CD4-positive, alpha-beta T cell treated with Interleukin-21 for 1 hour (primary cell): ENCODE measurements at places on chromosomes 3 and 15.

DNA sequence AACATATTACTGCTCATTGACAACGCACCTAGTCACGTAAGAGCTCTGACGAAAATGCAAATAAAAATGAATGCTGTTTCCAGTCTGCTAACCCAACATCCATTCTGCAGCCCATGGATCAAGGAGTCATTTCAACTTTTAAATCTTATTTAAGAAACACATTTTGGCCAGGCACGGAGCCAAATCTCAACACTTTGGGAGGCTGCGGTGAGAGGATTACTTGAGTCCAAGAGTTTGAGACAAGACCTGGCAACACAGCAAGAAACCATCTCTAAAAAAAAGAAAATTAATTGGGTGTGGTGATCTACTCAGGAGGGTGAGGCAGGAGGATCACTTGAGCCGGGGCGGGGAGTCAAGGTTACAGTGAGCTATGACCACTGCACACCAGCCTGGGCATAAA, 22.4 kb upstream of the TM4SF19 start:
- DNase-seq = no peak

GRCh38 chr3:25537516-25537915, 109.5 kb downstream of the RARB start:
- no peak for DNase-seq

GRCh38 chr15:65328506-65329287, 24.2 kb downstream of the RNU5B-1 start:
- DNase-seq = no peak

- no peak for DNase-seq
These were observed 292.4 kb upstream of the LRRFIP2 start for GRCh38 chr3:37466660-37467359.

DNA sequence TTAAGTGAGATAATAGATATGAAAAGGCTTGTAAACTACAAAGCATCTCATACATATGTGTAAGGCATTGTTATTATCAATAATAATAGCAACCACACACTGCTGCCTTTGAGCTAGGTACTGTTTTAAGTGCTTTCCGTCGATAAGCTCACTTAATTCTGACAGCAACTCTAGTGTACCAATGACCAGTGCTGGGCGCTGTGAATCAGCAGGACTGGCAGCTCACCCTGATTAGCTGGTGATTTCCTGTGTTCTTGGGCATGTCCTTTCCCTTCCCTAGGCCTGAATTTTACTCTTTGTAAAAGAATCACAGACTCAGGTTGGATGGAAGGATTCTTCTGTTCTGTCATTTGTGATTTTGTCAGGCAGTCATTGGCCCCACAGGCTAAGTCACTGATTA, 215.6 kb downstream of the LPP start:
- DNase-seq = no peak

- no peak for DNase-seq
These were observed 20.1 kb upstream of the GOLGA6L2 start for GRCh38 chr15:23467110-23467600.

DNA sequence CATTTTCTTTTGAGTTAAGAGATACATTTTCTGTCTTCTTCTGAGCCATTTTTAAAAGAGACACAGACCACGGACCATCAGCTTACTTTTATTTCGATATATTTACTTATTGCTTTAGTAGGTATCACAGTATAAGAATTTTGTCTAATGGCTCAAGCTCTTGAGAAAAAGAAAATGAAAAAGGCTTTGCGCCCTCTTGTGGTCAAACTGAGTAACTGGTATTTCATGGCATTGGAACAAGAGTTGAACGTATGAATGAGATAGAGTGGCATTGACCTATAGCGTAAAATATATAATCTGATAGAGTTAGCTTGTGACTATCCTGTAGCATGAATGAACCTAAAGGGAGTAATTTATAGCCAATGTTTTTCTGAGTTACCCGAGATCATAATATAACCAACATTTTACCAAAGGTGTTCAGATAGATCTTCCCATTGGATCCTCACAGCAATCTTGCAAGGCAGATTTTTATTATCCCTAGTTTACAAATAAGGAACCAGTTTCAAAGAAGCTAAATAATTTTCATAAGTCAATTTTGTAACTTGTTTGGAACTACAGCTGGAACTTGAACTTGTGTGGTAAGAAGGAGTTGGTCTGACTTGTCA, 154.6 kb downstream of the POLR2M start:
- DNase-seq = peak; percentile 50

DNA sequence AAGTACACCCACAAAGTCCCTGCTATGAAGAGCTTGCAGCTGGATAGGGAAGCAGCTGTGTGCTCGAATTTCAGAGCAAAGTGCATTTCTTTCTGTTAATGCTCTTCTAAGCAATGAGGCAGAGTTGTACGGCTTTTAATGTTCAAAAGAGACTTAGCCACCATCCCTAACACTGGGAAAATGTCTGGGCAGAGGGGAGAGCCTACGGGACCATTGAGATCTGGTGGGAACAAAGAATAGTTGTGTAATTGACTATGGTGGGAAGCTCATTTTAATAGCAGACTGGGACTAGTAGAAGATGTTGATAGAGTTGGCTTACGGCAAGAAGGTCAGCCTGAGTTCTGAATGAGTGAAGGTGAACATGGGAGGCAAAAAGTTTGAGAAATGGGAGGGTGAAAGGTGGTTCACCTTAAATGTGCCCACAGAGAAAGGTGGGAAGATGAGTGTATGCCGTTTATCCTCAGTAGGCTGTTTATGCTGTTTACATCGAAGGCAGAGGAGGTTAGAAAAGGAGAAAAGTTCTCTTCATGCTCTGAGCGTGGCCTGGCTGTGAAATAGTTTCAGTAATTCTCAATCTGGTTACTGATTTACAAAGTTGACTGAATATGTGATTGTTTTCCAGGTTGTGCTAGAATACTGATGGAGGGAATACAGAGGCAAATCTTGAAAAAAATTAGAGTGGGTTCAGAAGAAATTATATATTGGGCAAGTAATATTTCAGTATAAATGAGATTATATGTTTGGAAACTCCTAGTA, 22.9 kb upstream of the UTS2B start:
- DNase-seq = no peak

- no peak for DNase-seq
These were observed 394.0 kb downstream of the FOXP1 start for GRCh38 chr3:71189480-71189879.

DNA sequence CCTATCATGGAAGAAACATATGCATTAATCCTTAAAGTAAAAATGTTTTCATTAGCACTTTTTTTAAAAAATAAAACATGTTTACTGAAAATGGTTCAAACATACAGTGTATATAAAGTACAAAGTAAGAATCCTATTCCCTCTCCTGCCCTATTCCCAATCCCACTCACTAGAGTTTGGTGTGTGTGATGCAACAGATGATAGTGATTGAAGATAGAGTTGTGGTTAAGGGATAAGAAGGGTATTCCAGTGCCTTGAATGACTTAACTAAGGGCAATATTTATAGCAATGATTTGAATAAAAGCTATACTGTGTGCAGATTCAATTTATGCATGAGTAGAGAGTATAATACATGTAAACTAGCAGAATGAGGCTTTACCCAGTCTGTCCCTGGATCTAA, 18.1 kb downstream of the ZNF280D start:
- DNase-seq = no peak

DNA sequence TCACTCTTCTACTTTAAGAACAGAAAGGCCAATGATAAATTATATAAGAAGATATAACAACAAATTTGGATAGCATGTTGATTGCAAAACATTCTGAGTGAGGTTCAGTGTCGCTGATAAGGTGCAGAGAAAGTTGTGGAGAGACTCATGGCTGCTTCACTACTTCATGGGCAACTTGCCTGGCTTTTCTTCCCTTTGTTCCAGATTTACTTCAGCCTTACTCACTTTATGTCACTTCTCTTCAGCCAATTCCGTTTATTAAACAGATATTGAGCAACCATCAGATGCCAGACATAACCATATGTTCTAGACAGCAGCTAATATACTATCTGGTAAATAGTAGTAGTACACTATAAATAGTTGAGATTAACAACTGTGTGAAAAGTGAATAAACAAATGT, 150.0 kb upstream of the CHL1 start:
- no peak for DNase-seq

- DNase-seq = no peak
These were observed 161.7 kb downstream of the VGLL4 start for GRCh38 chr3:11482021-11482420.

DNA sequence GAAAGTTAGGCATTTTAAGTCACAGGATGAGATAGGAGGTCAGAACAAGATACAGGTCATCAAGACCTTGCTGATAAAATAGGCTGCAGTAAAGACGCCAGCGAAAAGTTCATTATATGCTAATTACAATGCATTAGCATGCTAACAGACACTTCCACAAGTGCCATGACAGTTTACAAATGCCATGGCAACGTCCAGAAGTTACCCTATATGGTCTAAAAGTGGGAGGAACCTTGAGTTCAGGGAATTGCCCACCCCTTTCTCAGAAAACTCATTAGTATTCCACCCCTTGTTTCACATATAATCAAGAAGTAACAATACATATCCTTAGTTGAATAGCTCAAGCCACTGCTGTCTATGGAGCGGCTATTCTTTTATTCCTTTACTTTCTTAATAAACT, 92.7 kb upstream of the PLXND1 start:
- DNase-seq = peak; percentile 10

DNA sequence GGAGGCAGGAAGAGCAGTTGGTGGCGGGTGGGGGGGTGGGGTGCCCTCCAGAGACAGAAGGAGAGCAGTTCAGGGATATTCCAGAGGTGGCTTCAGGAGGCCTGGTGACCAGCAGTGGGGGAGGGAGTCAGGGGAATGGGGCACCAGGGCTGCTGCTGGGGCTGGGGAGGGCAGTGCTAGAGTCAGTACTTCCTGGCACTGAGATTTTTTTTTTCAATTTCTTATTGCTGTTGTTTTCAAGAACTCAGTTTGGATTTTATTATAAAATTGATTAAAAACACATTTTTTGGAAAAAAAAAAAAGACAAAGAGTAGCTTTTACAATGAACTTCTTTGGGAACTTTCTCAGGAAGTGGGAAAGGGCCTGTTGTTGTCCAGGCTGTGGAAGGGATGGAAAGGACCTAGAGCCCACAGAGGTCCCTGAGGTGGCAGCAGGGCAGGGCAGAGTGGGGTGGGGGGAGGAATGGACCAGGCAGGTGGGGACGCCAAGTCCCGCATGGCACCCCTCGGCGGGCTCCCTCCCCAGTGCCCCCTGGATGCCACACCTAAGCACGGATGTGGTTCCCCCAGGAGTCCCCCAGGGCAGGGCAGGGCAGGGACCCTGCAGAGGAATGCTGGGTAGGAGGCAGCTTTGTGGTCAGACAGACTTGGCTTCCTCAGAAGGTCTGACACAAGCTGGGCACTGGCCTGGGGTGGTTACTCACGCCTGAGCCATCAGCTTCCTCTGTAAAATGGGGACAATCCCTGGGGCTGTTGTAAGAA, 8.5 kb upstream of the ANPEP start:
- DNase-seq = no peak

DNA sequence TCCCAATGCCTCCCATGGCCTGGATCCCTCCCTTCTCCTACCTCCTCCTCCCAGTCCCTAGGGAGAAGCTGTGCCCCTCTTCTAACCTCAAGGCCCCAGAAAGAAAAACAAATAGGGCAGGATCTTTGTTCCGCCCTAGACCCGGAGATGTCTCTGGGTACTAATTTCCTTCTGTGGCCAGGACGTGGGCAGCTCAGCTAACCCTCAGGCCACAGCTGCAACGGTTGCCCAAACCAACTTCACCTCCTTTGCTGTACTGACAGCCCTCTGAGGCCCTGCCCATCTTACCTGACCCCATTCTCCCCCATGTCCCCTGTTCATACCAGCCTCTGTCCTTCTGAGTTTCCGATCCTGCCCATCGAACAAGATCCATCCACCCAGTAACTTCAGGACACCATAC, 70.7 kb downstream of the SRGAP3 start:
- DNase-seq = no peak

- no peak for DNase-seq
These were observed 84.4 kb downstream of the GPR156 start for GRCh38 chr3:120200493-120201235.

DNA sequence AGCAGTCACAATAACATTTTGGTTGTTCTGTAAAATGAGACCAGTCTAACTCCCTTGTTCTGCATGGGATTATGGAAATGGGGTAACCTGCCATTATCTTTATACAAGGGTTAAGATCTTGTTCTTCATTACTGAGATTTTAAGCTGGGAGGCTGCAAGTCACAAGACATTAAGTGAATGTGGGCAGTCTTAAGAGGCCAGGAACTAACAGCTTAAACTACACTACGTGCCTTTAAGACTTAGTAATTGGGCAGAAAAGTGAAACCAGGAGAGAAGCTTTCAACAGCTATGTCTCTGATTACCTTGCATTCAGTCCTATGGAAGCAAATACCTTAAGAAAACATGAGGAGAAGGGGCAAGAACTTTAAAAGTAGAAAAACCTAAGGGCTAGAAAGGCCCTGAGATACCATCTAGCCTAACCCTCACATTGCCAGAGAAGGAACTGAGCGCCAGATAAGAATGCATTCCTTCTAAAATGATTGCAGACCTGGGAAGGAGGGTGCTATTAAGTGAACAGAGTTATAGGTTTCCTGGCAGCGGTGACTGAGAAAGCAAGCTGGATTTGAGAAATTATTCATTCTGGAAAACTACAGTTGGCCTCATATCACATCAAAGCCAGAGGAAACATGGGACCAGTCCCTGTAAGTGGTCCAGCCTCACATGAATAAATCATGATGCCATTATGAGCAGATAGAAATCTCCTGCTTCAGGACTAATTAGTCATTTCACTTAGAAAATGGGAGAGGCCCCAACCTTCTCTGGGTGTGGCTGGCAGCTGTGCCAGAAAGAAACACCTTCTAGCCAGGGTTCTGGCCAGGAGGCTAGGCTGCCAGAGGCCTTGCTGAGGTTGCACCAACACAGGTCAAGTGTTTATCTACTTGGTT, 32.9 kb downstream of the DAPK2 start:
- DNase-seq = no peak

- DNase-seq = no peak
These were observed 113.9 kb upstream of the TMCO5A start for GRCh38 chr15:37820380-37821128.
